Activated naive CD8-positive, alpha-beta T cell treated with anti-CD3 and anti-CD28 coated beads for 36 hours (primary cell): ENCODE measurements at places on chromosomes 13 and 19.

- no peak for DNase-seq
- no peak overlapping the region for H3K27ac ChIP-seq
- H3K27me3 ChIP-seq: no peaks in the 10 kb centered on the region
- H3K36me3 ChIP-seq: no peaks in the 10 kb centered on the region
Observed at GRCh38 chr13:108575430-108575829, 54.0 kb upstream of the MYO16 start.

- peaks cover 47% of the 10 kb centered on the region for H3K27me3 ChIP-seq
- DNase-seq: no peak
- H3K27ac ChIP-seq: no peak overlapping the region
- H3K4me1 ChIP-seq: peaks cover 2% of the 10 kb centered on the region
Observed at GRCh38 chr19:29535214-29535831, 9.5 kb downstream of the VSTM2B start.

- no peak overlapping the region for H3K27ac ChIP-seq
- DNase-seq: no peak
- H3K36me3 ChIP-seq: no peaks in the 10 kb centered on the region
- peaks cover 29% of the 10 kb centered on the region for H3K27me3 ChIP-seq
- H3K4me3 ChIP-seq: no peak overlapping the region
Observed at GRCh38 chr13:39406688-39407087, 196.3 kb downstream of the LHFPL6 start.

GRCh38 chr13:111325941-111326620 lies 5.6 kb downstream of the TEX29 start:
- peaks cover 3% of the 10 kb centered on the region for H3K4me1 ChIP-seq
- H3K27me3 ChIP-seq: no peaks in the 10 kb centered on the region
- no peak overlapping the region for H3K4me3 ChIP-seq
- no peak for DNase-seq
- H3K27ac ChIP-seq: no peak overlapping the region
- H3K36me3 ChIP-seq: no peaks in the 10 kb centered on the region

DNA sequence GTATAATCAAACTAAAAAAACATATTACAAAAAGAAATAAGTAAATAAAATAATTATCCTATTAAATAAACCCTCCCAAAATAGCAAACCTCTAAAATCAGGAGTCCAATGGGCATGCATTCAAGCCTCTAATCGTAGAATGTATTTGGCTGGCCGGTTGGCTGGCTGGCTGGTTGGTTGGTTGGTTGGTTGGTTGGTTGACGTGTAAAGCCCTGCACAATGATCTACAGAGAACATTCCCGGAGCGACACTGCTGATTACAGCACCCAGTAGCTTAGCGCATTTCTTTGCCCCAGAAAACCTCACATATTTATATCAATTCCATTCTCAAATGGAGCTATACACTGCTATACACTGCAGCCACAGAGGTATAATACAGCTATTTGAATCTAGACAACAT lies 65.6 kb downstream of the SACS start:
- H3K4me3 ChIP-seq: no peak overlapping the region
- H3K4me1 ChIP-seq: peaks cover 12% of the 10 kb centered on the region
- no peak overlapping the region for H3K27ac ChIP-seq
- no peak for DNase-seq
